ENCODE measurements at places on chromosomes 6 and 20.

GRCh38 chr6:13733178-13733887 is 21.7 kb upstream of the RANBP9 start:
- peak; percentile 92 for DNase-seq

DNA sequence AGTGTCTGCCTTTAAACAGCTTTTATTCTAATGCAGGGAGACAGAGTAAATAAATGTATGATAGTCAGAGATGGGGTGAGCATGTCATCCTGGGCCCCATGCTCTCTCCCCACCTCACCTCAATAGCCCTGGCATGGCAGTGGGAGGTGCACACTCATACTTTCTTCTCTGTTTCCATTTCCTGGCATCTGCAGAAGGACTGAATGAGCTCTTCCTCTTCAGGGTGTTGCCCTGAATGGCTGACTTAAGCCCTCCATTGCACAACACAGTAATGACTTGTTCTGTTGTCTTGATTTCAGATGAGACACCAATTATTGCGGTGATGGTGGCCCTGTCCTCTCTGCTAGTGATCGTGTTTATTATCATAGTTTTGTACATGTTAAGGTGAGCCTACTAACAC is 57.0 kb upstream of the GNRH2 start:
- DNase-seq, result peak; percentile 48

- DNase-seq, result no peak
Observed at GRCh38 chr6:105106260-105106659, 73.6 kb downstream of the POPDC3 start.

DNA sequence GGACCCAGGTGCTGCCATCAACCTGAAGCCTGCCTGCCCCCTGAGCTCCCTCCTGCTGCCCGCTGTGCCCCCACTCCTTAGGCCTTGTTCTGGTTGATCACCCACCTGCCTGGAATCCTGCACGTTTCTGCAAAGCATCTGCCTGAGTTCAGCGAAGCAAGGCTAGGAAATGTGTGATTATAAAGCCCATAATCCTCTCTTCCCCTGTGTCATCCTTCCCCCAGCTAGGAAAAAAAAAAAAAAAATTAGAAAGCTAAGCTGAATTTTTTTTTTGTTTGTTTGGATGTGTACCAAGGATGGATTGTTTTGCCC is 93.2 kb downstream of the FOXA2 start:
- DNase-seq, result no peak

GRCh38 chr6:160055813-160056212 is 65.8 kb upstream of the SLC22A1 start:
- DNase-seq, result no peak

GRCh38 chr6:118197539-118197938 is 290.5 kb downstream of the SLC35F1 start:
- DNase-seq, result no peak

DNA sequence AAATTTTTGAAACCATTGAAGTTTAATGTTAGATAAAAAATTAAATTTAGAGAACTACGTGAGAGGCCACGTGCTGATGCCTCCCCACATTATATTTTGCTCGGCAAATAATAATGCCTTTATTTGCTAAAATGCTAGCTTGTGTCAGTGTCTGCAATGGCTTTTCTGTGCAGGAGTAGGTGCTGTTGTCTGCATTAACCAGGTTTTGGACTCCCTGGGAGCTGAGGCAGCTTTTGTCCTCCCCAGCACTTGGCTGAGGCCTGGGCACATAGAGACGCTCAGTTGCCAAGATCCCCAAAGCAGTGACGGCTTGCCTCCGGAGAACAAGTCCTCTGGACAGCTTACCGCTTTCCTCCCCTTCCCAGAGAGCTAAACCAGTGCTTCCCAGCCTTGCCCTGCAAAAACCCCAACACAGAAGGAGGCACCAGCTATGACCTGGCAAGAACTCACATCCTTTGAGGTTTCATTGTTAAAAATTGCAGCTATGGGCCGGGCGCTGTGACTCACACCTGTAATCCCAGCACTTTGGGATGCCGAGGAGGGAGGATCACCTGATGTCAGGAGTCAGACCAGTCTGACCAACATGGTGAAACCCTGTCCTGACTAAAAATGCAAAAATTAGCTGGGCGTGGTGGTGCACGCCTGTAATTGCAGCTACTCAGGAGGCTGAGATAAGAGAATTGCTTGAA is 59.9 kb downstream of the KAT14 start:
- DNase-seq, result no peak

GRCh38 chr6:127533736-127534135 is 14.6 kb upstream of the MTCL3 start:
- DNase-seq, result no peak

GRCh38 chr6:30151580-30151979 is 9.4 kb downstream of the TRIM10 start:
- no peak for DNase-seq

GRCh38 chr6:83169106-83169505 is 24.0 kb downstream of the PGM3 start:
- no peak for DNase-seq

GRCh38 chr6:161890832-161891297 is 617.0 kb upstream of the AGPAT4 start:
- DNase-seq, result no peak

GRCh38 chr20:48728042-48728825 is 99.6 kb downstream of the PREX1 start:
- DNase-seq, result no peak

DNA sequence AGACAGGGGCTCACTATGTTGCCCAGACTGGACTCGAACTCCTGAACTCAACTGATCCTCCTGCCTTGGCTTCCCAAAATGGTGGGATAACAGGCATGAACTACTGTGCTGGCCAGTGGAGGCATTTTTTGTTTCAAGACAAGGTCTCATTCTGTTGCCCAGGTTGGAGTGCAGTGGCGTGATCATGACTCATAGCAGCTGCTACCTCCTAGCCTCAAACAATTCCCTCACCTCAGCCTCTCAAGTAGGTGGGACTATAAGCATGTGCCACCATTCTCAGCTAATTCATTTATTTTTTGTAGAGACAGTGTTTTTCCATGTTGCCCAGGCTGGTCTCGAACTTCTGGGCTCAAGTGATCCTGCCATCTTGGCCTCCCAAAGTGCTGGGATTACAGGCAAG is 17.2 kb downstream of the ENPP3 start:
- DNase-seq, result no peak

DNA sequence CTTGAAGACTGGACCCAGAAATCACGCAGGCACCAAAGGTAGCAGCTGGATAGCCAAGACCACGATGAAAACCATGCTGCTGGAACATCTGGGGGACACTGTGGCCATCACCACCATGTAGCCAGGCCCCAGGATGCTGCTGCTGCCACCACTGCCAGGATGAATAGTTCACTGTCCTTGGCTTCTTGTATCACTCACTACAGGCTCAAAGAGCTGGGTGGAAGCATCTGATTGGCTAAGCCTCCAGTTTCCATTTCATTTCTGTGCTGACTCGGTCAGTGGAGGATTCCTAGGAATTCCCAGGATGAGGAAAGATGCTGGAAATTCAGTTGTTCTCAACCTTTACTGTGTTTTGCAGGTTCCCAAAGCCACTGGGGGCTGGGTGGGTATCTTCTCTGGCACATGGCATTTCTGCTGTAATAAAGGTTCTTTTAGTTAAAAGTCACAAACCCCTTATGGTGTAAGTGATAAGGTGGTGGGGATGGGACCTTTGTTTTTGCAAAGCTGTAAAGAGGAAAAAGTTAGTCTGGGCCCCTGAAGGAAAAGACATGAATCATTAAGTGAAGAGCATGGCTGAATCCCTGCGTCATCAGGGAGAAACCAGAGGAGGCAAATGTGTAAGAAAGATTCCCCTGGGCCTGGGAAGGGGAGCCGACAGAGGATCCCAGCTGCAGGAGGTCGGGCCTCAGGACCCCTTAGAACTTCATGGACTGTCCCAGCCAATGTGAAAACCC is 75.6 kb upstream of the RNF24 start:
- DNase-seq, result peak; percentile 69

DNA sequence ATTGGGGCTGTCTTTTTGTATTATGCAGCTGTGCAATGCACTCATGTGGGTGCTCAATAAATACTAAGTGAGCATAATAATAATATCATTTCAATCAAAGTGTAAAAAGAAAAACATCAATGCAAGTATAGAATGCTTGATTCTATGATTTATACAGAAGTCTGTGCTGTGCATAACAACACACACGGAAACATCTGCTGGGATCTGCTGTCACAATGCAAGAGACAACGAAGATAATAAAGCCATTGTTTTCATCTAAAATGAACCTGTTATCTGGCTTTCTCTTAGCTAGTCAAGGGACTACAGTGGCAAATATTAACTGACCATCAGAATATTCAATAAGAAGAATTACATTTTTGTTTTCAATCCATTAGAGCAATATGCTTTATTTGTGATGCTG is 1156.9 kb upstream of the MAP3K7 start:
- DNase-seq, result no peak

DNA sequence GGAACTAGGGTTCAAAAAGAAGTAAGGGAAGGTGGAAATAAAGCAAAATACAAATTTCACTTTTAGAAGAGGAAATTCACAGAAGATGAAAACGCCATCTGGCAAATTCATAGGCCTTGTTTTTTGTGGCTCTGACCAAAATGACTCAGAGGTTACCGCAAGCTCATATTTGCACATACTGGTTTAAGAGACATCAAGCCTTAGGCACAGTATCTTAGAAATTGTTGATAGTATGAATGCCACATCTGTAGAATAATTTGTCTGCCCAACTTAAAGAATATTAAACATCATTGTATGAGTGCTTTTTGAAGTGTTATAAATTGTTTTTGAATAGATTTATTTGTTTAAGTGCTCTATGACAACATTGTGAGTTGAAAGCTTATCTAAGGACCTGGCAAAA is 10.6 kb downstream of the TAAR1 start:
- no peak for DNase-seq

- DNase-seq, result no peak
Observed at GRCh38 chr6:87869064-87869905, 167.3 kb upstream of the AKIRIN2 start.

GRCh38 chr6:341914-342831 is 49.4 kb upstream of the IRF4 start:
- DNase-seq, result no peak

GRCh38 chr6:119166024-119166784 is 87.7 kb upstream of the FAM184A start:
- no peak for DNase-seq

DNA sequence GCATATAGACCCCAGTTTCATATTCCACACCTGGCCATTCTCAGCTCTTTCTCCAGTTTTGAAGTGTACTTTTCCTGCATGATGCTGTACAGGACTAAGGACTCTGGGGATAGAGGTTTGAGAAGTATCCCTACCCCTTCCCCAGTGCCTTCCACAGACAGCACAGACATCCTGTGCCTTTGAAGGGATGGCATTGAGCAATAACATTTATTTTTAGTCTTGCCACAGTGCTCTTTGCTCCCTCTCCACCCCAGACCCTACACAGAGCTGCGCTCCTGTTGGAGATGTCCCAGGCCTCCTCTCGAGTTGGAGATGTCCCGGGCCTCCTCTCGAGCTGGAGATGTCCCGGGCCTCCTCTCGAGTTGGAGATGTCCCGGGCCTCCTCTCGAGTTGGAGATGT is 275.8 kb downstream of the FARS2 start:
- no peak for DNase-seq

DNA sequence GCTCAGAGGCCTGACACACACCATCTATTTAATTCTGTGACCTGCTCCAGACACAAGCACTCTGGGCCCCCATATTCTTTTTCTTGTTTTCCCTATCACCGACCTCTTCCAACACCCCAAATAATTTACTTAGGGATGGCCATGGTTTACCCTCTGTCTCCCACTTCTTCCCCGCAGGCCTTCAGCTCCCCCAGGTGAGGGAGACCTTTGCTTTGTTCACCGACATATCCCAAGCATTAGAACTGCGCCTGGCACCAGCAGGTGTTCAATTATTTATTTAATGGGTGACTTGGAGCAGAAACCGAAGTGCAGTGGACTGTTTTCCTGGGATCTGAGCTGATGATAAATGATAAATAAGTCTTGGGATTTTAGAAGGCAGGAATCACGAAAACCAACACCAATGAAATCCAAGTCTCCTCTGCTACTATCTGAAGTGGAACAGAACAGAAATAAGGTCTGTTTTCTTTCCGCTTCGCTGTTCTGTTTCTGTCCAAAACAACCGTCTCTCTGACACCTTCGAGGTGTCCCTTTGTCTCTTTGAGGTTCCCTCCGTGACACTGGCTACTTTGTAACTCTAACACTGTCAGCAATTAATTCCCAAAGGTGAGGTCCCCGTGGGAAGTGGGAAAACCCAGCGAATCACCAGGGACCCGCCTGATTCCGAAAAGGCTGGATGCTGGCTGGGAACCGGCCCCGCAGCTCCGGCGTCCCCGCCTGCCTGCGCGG is 1.1 kb upstream of the RIN2 start:
- no peak for DNase-seq

- no peak for DNase-seq
Observed at GRCh38 chr6:118752803-118753202, 101.4 kb upstream of the CEP85L start.

DNA sequence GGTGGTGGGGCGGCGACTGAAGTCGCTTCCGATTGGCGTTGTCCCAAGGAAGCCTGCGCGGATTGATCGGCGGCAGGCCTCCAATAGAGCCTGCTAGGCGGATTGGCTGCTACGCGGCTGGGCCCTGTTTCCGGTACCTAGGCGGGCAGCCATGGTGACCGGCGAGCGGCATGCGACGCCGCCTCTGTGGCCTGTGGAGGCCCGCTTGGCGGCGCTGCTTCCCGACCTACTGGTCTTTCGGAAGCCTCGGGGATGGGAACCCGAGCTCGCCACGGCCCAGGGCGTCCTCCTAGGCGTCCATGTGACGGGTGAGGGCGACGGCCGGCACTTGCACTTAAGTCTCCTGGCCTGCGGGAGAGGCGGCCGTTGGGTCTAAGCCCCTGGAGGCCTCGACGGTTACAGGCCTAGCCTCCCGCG is 28.1 kb downstream of the NFYA start:
- no peak for DNase-seq

DNA sequence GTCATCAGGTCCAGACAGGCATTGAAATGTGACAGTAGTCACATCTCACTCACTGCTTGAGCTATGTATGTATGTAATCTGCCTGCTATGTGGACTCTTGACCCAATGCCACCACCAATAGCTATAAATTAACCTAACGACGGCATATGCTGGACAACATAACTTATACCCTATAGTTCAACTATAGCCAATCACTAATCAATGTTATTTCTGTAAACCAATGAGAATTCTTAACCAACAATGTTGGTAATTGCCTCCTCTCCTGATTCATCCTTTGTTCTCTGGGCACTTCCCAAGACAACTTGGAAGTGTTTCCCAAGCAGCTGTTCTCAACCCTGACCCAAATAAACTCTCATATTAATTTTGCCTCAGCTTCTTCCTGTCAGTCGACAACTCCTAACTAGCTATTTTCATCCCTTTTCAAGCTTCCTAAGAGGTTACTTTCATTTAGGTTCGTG is 24.1 kb upstream of the SERPINB1 start:
- no peak for DNase-seq
